ENCODE measurements at places on chromosomes 3 and 15.

DNA sequence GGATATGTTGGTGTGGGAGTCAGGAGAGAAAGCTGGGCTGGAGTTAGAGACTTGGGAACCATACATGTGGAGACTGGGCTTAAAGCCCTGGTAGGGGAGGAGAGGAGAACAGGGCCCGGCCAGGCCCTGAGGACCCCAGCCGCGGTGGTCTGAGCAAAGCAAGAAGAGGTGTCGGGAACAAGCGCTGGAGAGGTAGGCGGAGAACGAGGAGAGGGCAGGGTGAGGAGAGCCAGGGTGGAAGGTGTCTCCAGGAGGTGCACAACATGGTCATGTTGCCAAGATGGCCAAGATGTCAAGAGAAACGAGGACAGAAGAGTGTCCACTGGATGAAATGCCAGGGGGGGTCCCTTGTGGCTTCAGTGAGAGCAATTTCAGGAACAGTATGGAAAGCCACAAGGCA, 5.5 kb downstream of the CHAC1 start:
- DNase-seq, result no peak

GRCh38 chr3:184601576-184602371, 40.2 kb downstream of the EPHB3 start:
- DNase-seq, result no peak

GRCh38 chr3:102714567-102714966, 279.8 kb downstream of the ZPLD1 start:
- no peak for DNase-seq

DNA sequence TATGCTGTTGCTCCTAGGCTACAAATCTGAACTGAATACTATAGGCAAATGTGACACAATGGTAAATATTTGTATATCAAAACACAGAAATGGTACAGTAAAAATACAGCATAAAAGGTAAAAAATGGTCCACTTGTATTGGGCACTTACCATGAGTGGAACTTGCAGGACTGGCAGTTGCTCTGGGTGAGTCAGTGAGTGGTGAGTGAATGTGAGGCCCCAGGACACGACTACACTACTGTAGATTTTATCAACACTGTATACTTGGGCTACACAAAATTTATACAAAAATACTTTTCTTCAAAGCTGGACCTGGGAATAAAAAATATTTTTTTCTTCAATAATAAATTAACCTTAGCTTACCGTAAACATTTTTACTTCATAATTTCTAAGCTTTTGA, 41.6 kb upstream of the DUT start:
- no peak for DNase-seq

- DNase-seq, result no peak
Observed at GRCh38 chr3:116897382-116897781, 187.8 kb downstream of the TUSC7 start.

GRCh38 chr3:15572138-15572537, 29.2 kb downstream of the HACL1 start:
- no peak for DNase-seq

DNA sequence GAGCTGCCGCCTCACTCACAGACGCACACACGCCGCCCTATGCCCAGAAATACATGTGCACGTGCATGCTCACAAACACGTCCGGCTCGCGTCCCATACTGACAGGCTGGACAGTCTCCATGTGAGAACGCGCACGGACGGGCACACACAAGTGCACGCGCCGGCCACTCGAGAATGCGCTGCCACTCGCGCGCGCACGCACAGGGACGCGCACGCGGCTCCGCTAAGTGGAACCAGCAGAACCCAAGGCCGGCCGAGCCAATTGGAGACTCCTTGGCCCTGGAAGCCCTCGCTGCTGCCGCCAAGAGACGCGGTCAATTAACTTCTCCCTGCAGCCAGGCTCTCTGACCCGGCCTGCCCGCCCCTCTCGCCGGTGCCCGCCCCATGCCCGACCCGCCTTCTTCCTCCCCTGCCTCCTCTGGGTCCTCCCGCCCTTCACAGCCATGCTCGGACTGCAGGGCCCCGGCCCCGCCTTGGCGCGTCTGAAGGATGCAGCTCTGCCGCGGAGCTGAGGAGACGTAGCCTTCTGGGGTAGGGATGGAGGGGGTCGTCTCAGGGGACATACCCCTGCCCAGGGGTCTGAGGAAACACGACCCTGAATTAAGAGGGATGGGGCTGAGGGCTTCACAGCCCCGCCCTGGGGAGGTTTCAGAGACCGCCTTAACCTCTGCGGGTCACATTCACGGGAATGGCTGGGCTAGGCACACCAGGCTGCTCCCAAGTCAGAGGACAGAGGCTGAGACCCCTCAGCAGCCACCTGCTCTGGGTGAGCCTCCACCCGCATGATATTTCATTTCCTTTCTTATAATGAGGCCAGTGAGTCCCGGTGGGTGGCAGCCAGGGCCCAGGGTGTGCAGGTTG, 15.0 kb downstream of the PTH1R start:
- no peak for DNase-seq

GRCh38 chr3:94990952-94991705, 928.3 kb downstream of the NSUN3 start:
- DNase-seq, result no peak

GRCh38 chr3:178551916-178552321, 15.7 kb downstream of the KCNMB2 start:
- no peak for DNase-seq

DNA sequence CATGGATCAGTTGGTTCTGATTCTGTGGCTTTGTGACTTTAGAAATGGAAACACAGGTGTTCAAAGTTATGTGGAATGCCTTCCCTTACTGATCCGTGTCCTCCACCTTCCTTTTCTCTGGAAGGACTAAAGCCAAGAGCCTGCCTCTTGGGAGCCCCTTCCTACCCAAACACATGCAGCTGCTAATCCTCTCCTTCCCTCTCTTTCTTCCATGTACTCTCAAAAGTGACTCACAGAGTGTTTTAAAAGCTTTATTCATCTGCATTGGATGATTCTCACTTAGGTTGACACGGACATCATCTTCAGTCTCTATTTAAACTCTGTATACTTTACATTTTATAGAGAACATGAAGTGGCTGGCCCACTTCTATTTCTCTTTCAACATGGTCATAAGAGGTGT, 856.5 kb upstream of the ARPP21 start:
- DNase-seq, result no peak

DNA sequence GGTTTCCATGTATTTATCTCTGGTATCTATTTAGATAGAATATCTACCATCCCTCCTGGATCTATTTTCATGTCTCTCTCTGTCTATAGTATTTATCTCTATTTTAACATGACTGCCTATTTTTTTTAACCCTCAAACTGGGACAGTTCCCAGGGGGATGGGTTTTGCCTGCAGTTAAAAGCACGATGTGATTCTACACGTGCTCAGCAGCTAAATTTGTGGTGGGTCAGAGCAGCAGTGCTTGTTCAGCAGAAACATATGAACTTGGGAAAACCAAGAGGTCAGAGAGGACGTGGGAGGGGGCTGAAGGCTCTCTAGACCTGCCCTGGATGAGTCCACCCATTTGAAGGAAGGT, 189.2 kb downstream of the NTRK3 start:
- no peak for DNase-seq

GRCh38 chr15:70025413-70026296, 72.1 kb downstream of the TLE3 start:
- DNase-seq, result no peak

GRCh38 chr3:33063651-33064051, 33.3 kb downstream of the GLB1 start:
- DNase-seq, result peak; percentile 32

GRCh38 chr15:30675126-30675525, 49.2 kb downstream of the ARHGAP11B start:
- no peak for DNase-seq

DNA sequence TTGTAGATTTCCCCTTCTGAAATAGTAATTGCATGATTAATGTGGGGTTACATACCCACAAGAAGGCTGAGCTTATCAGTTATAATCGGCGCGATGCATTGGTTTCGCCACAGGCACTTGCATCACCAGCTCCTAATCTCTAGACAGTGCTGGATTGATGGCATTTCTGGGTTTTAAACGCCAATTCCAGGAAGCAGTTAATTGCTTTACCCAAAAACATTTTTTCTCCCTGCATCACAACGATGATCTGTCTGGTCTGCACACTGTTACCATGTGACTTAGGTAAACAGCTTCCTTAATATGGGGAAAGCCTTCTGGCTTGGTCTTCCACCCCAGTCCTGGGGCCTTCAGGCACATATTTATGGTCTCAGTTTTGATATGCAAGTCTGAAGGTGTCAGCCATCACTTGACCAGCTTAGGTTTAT, 70.0 kb upstream of the HEG1 start:
- no peak for DNase-seq

- no peak for DNase-seq
Observed at GRCh38 chr15:64586984-64587383, 126.6 kb downstream of the ZNF609 start.

DNA sequence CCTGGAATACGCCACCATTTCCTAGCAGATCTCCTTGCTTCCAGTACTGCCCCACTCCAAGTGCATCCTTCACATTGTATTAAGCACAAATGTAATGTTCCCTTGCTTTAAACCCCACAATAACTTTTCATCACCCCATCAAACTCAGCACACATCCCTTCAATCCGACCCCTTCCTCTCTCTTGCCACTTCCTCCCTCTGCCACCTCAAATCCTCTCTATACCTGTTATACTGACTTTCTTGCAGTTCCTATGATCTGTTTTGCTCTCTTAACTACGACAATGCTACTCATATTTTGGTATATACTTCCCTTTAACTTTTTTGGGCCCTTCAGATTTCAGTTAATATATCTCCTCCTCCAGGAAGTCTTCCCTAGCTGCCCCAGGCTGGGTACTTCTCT, 14.1 kb downstream of the PARL start:
- no peak for DNase-seq

GRCh38 chr3:46360907-46361306, 7.0 kb downstream of the CCR2 start:
- no peak for DNase-seq

- no peak for DNase-seq
Observed at GRCh38 chr15:73047882-73048281, 4.4 kb upstream of the NEO1 start.

- no peak for DNase-seq
Observed at GRCh38 chr3:70111411-70111810, 111.9 kb downstream of the SAMMSON start.

- DNase-seq, result no peak
Observed at GRCh38 chr3:58824285-58824684, 157.7 kb upstream of the FAM3D start.

- no peak for DNase-seq
Observed at GRCh38 chr3:196336319-196337145, 1.7 kb downstream of the TM4SF19 start.

- no peak for DNase-seq
Observed at GRCh38 chr3:143901105-143901504, 52.8 kb upstream of the SLC9A9 start.

GRCh38 chr15:64011736-64012135, 34.5 kb downstream of the DAPK2 start:
- no peak for DNase-seq

- no peak for DNase-seq
Observed at GRCh38 chr3:188573291-188573940, 419.5 kb downstream of the LPP start.

GRCh38 chr3:98070840-98071239, 16.1 kb upstream of the OR5AC2 start:
- no peak for DNase-seq

DNA sequence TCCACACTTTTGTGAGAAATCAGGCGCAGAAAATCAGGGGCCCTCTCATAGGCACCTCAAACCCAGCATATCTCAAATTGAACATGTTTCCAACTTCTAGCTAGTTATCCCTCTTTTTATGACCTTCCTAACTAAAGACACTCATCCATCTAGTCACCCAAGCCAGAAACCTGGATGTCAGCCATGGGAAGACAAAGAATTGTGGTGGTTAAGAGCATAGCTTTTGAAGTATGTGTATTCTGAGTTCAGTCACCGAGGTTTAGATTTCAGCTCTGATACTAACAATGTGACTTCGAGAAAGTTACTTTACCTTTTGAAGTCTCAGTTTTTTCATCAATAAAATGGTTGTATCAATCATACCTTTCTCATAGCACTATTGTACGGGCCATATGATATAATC, 495.5 kb downstream of the NLGN1 start:
- DNase-seq, result no peak

- DNase-seq, result no peak
Observed at GRCh38 chr3:30894521-30895251, at the start of gene GADL1. TSS of gene GADL1 (minus strand) at chr3:30894661. CDS start at chr3:30894614, 47 bp downstream.

All from stimulated activated CD4-positive, alpha-beta T cell treated with anti-CD3 and anti-CD28 coated beads, Interleukin-1b, Interleukin-23, amount 100 ng/mL, for 1 hour (primary cell).